Fibroblast of mammary gland (primary cell): ENCODE measurements at places on chromosomes 7 and 10.

GRCh38 chr7:39465055-39465929 is 100.9 kb upstream of the YAE1 start:
- DNase-seq: peak; percentile 71

DNA sequence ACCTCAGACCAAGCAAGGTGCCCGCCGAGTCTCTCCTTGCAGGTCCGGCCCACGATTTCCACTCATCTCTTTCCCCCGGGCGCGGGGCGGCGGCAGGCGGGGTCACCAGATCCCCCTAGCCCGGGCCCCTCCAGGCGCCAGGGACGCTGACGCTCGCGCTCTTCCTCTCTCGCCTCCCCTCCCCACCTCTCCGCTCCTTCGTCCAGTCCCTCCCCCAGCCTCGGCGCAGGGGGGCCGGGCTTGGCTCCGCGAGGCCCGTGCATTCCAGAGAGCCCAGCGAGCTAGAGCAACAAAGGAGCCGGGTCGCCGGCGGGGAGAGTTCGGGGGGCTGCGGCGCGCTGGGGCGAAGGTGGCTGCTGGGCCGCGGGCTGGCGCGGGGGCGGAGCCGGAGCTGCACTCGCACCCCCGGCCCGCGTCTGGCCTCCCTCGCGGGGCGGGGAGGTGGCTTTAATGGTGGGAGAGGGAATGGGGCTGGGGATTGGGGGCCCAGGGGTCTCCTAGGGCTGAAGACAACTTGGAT is at the start of gene SMO:
Gene SMO (plus strand): TSS at position 262 of the 520 bp plus-strand sequence. CDS start 519 bp downstream, outside the sequence.
- no peak for DNase-seq

DNA sequence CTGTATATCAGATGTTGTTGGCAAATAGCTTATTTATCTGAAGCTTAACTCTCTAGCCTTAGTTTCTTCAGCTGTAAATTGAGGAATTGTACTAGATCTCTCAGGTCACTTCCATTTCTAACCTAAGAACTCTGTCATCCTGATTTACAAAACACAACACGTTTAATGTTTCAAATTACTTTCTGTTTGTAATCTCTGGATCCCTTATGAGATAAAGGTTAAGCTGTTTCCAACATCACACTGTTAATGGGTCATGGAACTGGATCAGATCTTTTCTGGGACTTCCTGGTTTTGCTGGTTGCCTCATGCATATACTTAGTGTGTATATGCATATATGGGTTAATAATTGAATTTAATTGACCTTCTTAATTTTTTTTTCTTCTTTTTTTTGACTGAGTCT is 9.9 kb downstream of the SAMD8 start:
- no peak for DNase-seq

- no peak for DNase-seq
Observed at GRCh38 chr7:2523461-2523936, 3.9 kb downstream of the LFNG start.

DNA sequence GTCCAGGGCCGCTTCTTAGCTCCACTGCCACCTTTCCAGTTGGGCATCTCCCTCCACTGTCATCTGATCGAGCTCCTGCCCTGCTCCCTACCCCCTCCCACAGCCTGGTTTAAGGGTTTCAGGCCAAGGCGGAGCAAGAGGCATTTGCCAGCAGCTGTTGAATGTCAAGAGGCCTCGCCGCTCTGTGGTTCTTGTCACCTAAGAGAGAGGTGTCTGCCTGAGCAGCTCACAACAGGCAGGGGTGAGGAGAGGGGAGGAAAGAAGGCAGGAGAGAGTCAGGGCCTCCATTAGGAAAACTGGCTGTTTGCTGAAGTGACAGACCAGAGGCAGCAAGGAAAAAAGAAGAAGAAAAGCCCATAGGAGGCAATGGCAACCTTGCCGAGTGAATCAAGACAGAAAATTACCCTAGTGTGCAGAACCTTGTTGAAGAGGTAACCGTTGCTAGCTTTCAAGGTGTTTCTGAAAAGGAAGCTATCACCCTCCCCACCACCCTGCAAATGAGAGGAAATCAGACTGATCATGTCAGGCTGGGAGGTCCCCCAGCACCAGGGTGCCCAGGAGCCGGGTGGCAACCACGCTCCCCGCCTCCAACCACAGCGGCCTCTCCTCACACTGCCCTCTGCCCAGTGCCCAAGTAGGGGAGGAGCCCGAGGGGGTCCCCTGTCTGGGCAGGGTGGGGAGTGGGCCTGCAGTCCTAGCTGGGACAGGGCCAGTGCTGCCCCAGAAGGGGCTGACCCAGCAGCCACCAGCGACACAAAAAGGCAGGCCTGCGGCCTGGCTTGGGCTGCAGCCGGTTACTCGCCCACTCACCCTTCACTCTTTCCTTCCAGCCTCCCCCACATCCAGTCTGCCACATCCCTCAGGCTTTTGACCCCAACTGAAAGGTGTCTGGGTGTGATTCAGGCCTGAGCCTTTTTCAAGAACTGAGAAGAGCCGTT is 7.1 kb downstream of the GATA3 start:
- no peak for DNase-seq
